ENCODE measurements at places on chromosomes 1 and 21.

- H3K4me3 ChIP-seq: no peak overlapping the region
- no peaks in the 10 kb centered on the region for H3K4me1 ChIP-seq
- H3K27me3 ChIP-seq: no peaks in the 10 kb centered on the region
- H3K36me3 ChIP-seq: peaks cover 52% of the 10 kb centered on the region
- H3K27ac ChIP-seq: no peak overlapping the region
- no peak for DNase-seq
These were observed 122.3 kb downstream of the ZMYM4 start for GRCh38 chr1:35390600-35391494.

DNA sequence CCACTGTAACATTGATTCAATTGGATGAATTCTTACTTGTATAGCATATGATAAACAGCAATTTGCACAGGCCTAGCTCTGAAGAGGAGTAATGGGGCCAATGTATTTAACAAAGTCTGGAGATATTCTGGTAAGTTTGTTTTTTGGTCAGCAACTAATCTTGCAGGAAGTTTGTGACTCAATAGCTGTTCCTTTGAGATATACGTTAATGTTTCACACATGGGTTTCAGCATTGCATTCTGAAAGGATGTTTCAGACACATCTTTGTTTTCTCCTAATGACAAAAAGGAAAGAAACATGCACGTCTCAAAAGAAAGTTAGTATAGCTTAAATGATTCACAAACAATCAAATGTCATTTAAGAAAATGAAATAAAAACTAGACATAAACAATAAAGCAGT is 49.0 kb downstream of the LTN1 start:
- DNase-seq: no peak
- no peaks in the 10 kb centered on the region for H3K27me3 ChIP-seq
- peaks cover 46% of the 10 kb centered on the region for H3K36me3 ChIP-seq
- no peak overlapping the region for H3K27ac ChIP-seq
- peaks cover 5% of the 10 kb centered on the region for H3K4me1 ChIP-seq

DNA sequence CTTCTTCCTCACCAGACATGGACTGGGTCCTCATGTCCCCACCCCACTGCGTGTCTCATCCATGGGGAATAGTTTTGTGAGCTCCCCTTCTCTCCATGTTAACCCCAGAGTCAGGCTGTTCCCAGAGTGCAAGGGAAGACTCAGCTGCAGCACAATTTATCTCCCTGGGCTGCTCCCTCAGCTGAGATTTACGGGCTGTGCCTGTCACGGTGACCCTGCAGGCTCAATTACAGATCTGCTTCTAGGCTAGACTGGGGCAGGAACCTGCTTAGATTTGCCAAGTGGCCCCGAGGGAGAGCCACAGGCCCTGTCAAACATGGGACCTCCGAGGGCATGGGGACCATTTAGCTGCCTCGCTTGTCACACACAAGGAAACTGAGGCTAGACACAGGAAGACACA is 37.8 kb downstream of the CDCP2 start:
- peak overlapping the region; percentile 7 for H3K27ac ChIP-seq
- H3K36me3 ChIP-seq: no peaks in the 10 kb centered on the region
- H3K27me3 ChIP-seq: no peaks in the 10 kb centered on the region

DNA sequence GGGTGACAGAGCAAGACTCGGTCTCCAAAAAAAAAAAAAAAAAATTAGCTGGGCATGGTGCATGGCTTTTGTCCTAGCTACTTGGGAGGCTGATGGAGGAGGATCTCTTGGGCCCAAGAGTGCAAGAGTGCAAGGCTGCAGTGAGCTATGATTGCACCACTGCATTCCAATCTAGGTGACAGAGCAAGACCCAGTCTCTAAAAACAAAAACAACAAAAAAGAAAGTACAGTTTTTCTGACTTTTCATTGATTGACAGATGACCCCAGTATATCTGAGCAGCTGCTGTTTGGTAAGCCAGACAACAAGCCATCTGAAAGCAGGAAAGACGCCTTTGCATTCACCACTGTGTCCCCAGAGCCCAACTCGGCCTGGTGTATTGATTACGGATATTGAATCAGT is 10.9 kb upstream of the DPT start:
- no peak overlapping the region for H3K4me3 ChIP-seq
- H3K27me3 ChIP-seq: no peaks in the 10 kb centered on the region
- H3K36me3 ChIP-seq: no peaks in the 10 kb centered on the region
- DNase-seq: no peak
- no peaks in the 10 kb centered on the region for H3K4me1 ChIP-seq
